ENCODE measurements at places on chromosomes 2 and 18.

DNA sequence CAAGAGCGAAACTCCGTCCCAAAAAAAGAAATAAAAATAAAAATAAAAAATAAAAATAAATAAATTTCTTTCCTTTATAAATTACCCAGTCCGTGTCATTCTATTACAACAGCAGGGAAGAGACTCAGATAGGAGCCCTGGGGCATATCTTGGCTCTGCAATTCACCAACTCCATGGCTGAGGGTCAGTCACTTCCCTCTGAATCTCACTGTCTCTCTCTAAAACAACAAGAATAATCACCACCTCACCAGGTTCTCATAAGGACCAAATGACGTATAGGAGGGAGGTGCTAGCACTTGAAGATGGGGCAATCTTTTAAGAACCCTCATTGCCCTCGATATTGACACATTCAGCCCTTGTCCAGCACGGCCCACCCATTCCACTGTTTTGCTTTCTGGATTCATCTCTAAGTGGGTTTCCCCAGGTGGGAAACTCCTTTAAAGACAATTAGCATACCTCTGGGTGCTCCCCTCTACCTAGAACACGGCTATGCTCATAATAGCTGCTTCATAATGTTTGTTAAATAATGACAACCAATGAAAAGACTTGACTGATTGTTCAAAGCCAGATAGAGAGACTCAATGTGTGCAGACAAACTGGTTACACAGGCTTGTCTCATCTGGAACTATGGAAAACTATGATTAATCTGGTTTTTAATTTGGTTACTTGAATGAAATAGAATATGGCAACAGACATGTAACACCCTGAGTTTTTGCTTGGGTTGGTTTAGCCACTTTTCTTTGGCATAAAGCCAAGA is 15.1 kb downstream of the MYCN start:
- no peak for DNase-seq

- no peak for DNase-seq
Measured at GRCh38 chr2:181054843-181055242, 74.4 kb downstream of the UBE2E3 start.

GRCh38 chr18:6484659-6485058 is 69.9 kb upstream of the L3MBTL4 start:
- no peak for DNase-seq

- DNase-seq = no peak
Measured at GRCh38 chr2:114784890-114785583, 342.6 kb downstream of the DPP10 start.

- DNase-seq = no peak
Measured at GRCh38 chr2:126315828-126316227, 340.1 kb upstream of the GYPC start.

Measured in midbrain (tissue), 1 donor.